Activated naive CD4-positive, alpha-beta T cell treated with anti-CD3 and anti-CD28 coated beads, Interleukin-2, amount 50 U/mL, for 16 hours (primary cell): ENCODE measurements at places on chromosomes 2 and 18.

GRCh38 chr2:233248999-233249398, 2.5 kb upstream of the ATG16L1 start:
- no peak for DNase-seq

DNA sequence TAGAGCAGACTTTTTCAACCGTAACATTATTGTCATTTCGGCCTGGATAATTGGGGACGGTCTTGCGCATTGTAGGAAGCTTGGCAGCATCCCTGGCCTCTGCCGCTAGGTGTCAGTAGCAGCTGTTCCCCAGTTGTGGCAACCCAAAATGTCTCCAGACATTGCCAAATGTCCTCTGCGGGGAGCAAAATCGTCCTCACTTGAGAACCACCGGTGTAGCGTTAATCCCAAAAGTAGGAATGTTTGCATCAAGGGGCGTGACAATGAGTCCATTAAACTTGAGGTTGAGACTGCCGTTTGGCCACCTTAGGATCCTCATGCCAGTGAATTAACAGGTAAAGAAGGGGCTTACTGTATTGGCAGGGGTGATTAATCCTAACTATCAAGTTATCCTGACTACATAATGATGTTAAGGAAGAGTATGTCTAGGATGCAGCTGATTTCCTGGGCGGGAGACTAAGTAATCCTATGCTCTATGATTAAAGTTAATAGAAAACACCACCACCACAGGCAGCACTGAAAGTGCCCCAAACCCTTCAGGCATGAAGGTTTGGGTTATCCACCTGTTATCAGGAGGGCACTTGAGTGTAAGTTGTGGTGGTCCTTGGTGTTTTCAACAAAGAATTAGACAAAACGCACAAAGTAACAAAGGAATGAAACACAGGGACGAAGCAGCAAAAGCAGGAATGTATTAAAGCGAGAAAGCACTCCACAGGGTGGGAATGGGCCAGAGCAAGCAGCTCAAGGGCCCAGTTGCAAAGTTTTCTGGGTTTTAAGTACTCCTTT, 4.9 kb upstream of the ZC3H8 start:
- peak; percentile 86 for DNase-seq

- DNase-seq = no peak
These were observed 158.0 kb downstream of the INHBB start for GRCh38 chr2:120503793-120504571.

GRCh38 chr2:18651842-18652774, 62.7 kb upstream of the NT5C1B start:
- DNase-seq = no peak

DNA sequence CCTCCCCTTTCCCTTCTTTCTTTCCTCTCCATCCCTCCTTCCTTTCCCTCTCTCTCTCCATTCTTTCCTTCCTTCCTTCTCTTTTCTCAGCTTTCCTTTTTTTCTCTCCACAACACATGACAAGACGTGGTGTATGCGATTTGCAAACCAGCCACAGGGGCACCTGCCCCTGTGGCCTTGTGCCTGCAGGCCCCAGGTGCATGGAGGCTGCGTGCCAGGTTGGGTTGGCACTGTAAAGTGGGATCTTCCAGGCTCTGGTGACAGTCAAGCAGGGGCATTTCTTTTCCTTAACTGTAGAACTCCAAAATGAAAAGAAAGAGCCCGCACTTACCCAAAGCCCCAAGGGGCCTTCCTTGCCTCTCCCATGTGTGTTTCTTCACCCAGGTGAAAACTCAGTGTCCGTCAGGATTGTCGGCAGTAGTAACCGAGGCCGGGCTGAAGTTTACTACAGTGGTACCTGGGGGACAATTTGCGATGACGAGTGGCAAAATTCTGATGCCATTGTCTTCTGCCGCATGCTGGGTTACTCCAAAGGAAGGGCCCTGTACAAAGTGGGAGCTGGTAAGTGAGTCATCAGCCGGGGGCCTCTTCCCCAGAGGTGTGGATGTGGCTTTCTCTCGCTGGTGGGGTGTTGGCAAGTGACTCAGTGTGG, 50.9 kb downstream of the MARCO start:
- no peak for DNase-seq

DNA sequence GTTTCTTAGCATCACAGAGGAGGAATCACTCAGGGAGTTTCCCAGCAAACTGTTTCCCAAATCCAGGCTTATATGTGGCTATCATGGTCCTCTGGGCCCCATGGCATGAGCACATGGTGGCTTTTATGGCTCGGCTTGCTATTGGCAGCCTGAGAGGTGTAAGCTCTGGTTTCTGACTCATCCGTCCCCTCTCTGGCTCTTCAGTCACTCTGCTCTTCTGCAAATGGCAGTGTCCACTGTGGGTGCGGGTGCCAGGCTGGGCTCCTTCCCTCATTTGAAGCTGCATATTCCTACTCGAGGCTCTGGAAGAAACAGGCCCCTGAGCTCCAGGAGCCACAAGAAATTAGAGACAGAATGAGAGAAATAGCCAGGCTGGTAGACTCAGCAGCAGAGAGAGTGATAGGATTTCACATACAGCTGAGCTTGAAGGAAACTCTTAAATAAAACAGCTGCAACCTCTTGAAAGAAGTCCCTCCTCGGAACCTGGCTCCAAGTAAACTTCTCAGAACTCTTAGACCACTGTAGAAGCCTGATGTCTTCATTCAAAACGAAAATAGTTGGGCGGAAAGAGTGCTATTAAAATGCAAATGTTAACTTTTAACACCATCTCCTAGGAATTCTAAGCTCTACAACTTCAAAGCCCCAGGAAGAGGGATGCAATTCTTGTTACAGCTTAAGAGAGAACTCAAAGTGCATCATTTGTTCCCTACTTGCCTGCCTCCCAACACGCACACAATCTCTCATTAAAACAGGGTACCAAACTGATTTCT, 212.6 kb upstream of the SP5 start:
- DNase-seq = no peak

DNA sequence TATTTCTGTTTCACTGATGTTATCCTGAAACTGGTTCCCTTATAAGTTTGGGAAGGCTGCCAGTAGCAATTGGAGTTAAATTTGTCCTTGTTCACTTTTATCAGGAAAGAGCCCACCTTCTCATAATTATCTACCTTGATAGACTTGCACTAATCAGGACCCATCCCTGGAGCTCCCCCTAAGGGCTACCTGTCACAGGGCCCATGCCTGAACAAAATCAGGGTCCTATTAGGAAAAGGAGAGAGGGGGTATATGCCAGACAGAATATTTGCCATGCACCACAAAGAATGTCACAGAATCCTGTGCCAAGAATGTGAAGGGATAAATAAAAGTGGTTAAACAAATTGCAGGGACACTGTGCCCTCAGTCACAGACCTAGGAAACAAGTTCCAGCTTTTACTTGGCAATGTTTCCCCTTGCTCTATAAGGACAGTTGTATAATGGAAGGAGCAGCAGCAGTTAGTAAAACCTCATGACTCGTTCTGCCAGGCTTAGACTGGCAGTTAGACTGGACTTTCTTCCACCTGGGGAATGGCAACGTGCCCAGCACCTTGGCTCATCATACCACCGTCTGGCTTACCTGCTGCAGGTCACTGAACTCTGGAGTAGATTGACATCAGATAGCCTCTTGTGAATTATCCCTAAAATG, 32.3 kb upstream of the VWC2L start:
- no peak for DNase-seq

DNA sequence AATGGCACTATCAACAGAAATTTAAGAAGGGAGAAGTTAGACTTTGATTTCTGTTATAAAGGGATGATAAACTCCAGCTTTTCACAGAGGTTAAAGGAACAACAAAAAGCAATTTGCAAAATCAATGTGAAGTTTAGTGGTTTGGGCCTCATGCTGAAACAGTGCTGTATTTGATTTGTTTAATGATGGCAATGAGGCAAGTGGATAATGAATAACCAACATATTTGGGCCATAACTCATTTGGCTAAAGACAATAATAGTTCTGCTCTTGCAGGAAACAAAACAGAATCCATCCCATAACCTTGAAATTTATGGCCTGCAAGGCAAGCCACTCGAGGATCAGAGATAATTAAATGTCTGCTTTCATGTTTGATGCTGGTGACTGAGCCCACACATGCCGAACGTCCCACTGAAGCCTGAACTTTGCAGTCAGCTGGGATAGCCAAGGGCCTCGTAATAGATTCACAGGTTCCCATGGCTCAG, 56.5 kb downstream of the TPGS2 start:
- DNase-seq = no peak

GRCh38 chr18:11526675-11527074, 82.7 kb upstream of the SLC35G4 start:
- no peak for DNase-seq

DNA sequence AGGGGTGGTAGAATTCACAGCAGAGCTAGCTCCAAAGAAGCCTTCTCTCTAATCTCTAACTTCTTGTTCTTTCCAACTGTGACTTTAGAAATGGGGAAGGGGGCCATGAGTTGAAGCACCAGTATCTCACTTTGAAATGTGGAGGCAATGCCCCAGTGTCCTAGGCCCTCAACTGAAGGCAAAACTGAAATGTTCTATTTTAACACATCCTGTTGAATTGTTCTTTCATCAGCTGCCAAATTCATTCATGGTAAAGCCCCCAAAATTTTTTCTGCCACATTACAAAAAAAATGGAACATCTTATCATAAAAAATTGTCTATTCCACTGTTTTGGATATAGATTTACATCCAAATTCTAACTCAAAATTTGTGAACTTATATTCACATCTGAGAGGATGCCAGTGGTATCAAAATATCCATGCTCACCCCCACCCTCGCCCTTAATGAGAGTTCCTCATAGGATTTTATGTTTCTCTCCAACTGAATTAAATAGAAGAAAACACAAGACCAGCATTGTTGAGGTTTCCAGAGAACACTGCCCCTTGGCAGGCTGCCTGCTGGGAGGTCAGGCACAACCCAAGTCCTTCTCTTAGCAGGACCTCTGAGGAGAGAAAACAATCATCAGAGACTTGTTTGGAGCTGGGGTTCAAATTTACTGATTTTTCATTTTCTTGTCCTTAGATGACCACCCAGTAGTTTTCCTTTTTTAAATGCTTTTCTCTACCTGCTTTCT, 147.4 kb upstream of the PGAP1 start:
- DNase-seq = no peak

DNA sequence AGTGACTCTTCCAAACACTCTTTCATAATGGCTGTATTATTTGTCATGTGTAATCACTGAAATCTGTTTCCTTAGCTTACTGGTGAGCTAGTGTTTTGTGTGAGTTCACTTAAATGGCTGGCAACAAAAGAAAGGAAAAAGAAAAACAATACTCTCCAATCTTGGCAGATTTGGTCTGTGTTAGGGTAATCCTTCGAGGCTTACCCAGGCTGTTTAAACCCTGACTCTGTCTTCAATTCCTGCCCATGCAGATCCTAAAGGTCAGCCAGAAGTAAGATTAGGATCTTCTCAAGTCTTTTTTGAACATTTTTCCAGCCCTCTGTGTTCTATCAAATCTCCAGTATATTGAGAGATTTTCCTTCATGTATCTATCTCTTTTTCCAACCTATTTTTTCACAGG, 85.3 kb downstream of the CCDC178 start:
- no peak for DNase-seq

DNA sequence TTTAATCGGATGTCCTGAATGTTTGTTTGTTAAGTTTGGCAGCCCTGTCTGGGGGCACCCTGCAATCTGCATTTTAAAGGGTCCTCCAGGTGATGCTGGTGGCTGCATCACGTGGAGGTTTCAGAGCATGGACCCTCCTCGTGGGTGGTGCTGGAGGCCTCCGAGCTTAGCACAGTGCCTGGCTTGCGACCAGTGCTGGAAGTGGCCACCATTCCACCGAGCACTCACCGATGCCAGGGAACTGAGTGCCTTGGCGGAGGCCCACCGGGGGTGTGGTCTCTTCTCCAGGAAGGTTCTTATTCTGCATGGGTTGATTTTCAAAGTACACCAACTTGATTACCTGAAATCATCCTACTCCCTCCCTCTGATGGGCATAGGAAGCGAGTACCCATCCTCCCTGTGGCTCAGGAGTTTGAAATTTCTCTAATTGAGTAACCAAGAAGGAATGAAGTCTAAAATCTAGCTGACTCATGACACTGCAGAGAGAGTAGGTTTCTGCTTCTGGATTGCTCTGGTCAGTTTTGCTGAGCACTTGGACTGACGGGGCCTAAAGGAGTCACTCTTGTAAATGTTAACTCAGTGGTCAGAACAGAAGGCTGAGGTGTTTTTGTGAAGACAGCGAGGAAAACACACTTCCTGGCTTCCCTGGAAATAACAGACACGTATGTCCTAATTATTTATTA, 58.1 kb upstream of the SLC66A3 start:
- no peak for DNase-seq

DNA sequence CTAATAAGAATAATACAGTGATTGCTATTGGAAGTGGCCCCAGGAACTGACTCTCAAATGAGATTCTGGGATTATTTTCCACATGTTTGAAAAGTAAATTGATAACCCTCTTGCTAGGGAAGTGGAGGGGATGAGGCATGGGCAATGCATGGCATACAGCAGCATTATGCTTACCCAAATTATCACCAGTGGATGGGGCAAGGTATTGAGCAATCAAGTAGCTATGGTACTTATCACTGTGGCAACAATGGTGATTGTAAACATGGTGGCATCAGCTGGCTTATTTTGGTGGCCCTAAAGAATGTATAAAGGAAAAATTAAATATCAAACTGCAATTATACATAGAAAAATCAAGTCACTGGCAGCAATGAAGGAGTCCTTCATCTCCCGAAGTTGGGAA, 155.1 kb downstream of the FIGN start:
- DNase-seq = no peak

DNA sequence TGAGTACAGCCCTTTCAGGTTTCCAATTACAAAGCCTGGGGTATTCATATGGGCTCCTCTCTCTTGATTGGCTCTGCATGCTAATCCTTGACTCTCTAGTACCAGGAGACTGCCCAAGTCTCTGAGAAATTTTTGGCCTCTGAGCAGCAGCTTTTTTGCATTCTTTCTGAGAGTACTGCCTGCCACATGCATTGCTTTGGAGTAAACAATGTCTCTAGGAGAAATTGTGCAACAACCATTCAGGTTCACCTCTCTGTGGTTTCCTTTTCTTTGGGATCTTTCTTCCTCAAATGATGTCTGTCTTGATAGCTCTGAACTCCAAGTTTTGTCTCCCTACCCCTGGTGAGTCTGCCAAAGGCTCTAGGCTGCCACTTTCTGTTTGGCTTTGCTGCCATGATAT, 115.8 kb upstream of the SETBP1 start:
- DNase-seq = no peak

- DNase-seq = no peak
These were observed 65.2 kb downstream of the CMPK2 start for GRCh38 chr2:6800553-6800952.

DNA sequence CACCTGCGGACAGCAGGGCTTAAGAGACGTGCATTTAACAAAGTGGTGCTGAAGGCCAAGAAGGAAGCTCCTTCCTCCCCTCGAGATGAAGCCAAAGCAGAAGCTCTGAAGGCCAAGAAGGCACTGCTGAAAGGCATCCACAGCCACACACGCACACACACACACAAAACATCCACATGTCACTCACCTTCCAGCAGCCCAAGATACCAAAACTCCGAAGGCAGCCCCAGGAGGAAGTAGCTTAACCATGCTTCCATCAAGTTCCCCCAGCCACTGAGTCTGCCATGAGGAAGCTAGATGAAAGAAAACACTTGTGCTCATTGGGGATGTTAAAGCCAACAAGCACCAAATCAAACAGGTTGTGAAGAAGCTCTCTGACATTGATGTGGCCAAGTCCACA, 175.7 kb upstream of the POU3F3 start:
- DNase-seq = no peak

- no peak for DNase-seq
These were observed 284.7 kb upstream of the RAB12 start for GRCh38 chr18:8324343-8325065.
